IPS DF 6.9 (cell line): ENCODE measurements at places on chromosomes 2 and 18.

GRCh38 chr2:212831671-212832199 is 293.1 kb upstream of the ERBB4 start:
- no peak for DNase-seq

DNA sequence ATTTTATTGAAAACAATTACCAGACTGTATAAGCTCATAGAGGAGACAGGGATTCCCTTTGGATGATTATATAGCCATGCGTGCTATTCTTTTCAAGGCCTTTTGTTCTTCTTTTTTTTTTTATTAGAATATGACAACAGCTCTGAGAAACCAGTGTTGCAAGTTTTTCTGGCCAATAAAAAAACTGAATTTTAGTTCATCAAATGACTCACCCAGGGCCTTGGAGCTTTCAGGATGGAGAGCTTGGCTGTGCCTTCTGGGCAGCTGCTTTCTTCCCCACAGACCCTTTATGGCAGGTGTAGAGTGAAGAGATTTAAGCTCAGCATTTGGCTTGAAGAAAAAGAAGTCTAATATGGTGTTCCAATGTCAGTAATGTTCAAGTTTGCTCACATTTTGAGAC is 497.9 kb upstream of the FANCL start:
- no peak for DNase-seq

- no peak for DNase-seq
Measured at GRCh38 chr18:79397830-79398761, 2.4 kb downstream of the NFATC1 start.

DNA sequence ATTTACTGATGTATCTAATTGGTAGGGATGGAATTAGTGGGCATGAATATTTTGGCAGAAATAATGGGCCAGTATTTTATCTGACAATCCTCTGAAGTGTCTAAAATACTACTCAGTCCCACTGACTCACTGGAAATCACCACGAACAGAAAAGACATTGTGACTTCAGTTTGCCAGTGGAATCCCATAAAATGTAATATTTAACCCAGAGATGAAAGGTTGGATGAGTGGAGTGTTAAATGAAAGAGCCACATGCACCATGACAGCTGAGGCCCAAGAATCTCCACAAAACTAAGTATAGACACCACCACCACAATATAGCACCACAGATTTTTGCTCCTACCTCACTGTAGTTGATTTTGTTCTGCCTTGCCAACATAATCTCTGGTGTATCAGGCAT is 103.9 kb downstream of the NEB start:
- no peak for DNase-seq

DNA sequence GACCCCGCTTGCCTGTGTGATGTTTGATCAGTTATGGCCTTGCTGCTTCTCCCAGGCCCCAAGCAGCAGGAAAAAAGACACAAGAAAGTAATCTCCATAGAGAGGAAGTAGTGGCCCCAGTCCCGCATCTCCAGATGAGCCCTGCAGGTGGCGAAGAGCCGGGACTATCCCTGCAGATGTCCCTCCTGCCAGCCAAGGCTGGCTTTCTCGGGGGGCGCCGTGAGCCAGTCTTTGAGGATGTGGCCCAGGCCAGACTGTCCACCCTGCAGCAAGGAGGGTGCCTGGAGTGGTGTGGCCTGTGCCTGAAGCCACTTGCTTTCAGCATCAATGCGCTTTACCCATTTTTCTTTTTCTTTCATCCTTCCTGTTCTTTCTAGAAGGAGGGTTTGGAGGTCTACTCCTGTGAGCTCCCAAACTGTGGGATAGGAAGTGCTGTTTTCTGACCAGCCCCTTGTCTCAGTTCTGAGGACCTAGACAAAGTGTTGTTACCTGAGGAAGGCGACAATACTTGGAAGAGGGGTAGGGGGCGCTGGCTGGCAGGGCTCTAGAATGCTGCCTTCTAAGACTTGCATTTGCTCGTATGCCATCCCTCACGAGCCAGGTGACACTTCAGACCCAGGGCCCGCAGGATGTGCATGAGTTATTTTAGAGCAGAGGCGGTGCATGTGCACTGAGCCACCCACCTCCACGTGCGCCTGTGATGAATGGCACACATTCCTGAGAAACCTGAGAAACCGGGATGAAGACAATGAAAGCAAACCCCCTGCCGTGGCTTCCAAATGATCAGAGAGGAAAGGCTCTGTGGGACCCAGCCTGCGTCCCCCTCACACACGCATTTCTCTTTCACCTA is 255.8 kb downstream of the FBXO15 start:
- DNase-seq = peak; percentile 54

- no peak for DNase-seq
Measured at GRCh38 chr2:123262856-123263255, 762.2 kb upstream of the CNTNAP5 start.
